T-helper 9 cell (primary cell): ENCODE measurements at places on chromosomes 4 and X.

GRCh38 chr4:108988464-108989195, 225.8 kb upstream of the ETNPPL start:
- no peak for DNase-seq

GRCh38 chrX:21996872-21997455, 35.2 kb upstream of the PHEX start:
- DNase-seq, result no peak

DNA sequence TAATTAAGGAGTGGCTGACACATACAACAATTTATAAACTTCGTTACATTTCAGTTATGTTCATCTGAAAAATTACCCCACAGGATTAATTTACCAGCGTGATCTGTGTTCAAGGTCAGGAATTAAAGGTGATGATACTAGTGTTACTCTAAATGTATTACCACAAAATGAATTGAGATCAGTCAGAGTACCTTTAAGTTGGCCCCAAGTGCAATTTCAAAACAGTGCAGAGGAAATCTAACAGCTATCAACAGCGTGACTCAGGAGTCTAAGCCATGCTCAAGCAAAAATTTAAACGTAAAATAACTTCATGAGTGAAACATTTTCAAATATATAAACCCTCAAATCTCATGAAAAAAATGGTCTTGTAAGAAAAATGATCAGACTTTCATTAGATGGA, 18.7 kb downstream of the ANTXR2 start:
- no peak for DNase-seq

- DNase-seq, result no peak
These were observed 666.0 kb downstream of the GRID2 start for GRCh38 chr4:92969650-92970379.

DNA sequence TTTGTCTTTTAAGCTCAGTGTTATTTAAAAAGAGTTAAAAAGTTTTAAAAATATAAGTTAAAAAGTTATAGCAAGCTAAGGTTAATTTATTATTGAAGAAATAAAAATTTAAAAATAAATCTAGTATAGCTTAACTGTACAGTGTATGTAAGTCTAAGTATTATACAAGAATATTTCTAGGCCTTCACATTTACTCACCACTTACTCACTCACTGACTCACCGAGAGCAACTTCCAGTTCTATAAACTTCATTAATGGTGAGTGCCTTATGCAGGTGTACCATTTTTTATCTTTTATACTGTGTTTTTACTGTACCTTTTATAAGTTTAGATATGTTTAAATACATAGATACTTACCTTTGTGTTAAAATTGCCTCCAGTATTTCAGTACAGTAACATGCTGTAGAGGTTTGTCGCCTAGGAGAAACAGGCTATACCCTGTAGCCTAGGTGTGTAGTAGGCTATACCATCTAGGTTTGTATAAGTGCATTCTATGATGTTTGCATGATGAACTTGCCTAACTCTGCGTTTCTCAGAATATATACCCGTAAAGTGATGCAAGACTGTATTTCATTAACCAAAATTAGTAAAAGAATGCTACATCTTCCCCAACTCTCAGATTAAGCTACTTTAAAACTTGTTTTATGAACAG, 202.9 kb downstream of the CFAP299 start:
- no peak for DNase-seq

DNA sequence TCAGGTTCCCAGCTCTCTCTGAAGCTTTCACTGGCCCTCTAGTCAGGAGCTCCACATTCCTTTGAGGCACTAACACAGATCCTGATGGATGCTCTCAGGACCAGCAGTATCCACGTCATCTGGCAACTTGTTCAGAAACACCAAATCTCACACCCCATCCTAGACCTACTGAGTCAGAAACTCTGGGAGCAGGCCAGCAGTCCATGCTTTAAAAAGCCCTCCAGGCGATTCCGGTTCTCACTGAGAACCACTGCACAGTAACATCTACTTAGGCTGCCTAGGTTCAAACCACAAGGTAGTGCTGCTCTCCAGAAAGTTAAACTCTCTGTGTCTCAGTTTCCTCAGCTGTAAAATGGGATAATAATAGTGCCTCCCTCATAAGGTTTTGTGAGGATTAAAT, 55.3 kb downstream of the CCDC158 start:
- no peak for DNase-seq

DNA sequence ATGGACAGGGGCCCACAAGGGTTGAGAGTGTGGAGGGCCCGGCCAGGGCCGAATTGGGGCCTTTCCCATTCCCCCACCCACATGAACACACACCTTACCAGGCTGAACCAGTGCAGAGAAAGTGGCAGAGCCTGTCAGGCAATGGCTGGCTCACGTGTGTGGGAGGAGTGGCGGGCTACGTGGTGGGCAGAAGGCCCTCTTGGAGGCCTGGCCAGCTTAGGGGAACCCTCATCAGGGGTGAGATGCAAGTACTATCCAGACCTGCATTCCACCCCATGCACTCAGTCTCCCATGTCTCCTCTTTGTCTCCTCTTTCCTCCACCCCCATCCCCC, 965 bp downstream of the TCEAL4 start:
- no peak for DNase-seq

GRCh38 chr4:76257824-76258223, 6.3 kb downstream of the FAM47E start:
- no peak for DNase-seq

GRCh38 chr4:7630568-7631287, 196.0 kb upstream of the PSAPL1 start:
- no peak for DNase-seq

- no peak for DNase-seq
These were observed 151.9 kb upstream of the ANK2 start for GRCh38 chr4:112897543-112897942.

GRCh38 chr4:159765382-159765781, 662.5 kb downstream of the RAPGEF2 start:
- no peak for DNase-seq

- no peak for DNase-seq
These were observed 847 bp upstream of the UGT2A2 start for GRCh38 chr4:69640289-69640688.

DNA sequence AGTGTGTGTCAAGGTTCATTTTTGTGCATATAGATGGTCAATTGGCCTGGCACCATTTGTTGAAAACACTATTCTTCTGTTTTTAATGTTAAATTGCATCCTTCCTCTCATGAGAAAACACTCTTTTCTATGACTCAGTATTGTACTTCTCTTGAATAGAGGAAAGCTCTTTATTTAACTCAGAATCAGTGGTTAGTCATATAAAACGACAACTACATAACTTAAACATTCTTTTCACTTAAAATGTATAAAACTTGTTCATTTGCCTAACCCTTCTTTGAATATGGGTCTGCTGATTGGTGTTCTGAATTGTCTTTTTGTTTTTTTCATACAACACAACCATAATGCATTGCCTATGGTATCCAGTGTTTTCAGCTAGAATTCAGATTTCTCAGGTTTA, 17.2 kb upstream of the MRPL1 start:
- no peak for DNase-seq

DNA sequence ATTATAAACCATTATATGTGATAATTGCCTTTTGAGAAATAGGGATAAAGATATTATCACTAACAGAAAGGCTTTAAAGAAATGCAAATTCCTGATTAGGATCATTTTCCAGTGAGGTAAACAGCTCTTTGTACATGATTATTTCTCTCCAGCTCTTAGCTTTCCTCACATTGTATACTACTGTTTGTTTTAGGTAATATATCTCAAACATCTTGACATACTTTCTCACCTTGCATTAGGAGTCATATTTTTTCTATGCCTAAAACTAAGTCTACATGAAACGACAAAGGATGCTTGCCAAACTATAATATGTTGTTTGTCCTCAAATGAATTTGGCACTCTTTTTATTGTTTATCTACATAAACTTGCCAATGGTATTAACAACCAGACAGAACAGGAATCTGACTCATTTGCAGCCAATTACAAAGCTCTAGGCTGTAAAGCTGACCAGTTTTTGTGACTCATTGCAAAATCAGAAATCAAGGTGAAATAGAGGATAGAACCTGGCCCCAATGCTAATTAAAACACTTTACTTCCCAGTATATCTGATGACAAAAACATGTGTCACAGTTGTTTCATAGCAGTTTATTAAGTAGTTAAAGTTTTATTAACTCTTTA, 107.0 kb downstream of the IQCM start:
- DNase-seq, result no peak

DNA sequence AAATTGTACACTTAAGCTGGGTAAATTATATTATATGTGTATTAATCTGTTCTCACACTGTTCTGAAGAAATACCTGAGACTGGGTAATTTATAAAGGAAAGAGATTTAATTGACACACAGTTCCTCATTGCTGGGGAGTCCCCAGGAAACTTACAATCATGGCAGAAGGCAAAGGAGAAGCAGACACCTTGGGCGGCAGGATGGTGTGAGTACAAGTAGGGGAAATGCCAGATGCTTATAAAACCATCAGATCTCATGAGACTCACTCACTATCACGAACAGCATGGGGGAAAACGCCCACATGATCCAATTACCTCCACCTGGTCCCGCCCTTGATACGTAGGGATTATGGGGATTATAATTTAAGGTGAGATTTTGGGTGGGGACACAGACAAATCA, 34.9 kb downstream of the PDE5A start:
- DNase-seq, result no peak

- DNase-seq, result no peak
These were observed 172.8 kb upstream of the APOOL start for GRCh38 chrX:84830836-84831235.

- DNase-seq, result no peak
These were observed 549.1 kb upstream of the BOD1L1 start for GRCh38 chr4:14176613-14177012.

- no peak for DNase-seq
These were observed 8.3 kb downstream of the RPS4X start for GRCh38 chrX:72268597-72269365.

GRCh38 chrX:108347800-108348199, 90.4 kb downstream of the COL4A6 start:
- no peak for DNase-seq

DNA sequence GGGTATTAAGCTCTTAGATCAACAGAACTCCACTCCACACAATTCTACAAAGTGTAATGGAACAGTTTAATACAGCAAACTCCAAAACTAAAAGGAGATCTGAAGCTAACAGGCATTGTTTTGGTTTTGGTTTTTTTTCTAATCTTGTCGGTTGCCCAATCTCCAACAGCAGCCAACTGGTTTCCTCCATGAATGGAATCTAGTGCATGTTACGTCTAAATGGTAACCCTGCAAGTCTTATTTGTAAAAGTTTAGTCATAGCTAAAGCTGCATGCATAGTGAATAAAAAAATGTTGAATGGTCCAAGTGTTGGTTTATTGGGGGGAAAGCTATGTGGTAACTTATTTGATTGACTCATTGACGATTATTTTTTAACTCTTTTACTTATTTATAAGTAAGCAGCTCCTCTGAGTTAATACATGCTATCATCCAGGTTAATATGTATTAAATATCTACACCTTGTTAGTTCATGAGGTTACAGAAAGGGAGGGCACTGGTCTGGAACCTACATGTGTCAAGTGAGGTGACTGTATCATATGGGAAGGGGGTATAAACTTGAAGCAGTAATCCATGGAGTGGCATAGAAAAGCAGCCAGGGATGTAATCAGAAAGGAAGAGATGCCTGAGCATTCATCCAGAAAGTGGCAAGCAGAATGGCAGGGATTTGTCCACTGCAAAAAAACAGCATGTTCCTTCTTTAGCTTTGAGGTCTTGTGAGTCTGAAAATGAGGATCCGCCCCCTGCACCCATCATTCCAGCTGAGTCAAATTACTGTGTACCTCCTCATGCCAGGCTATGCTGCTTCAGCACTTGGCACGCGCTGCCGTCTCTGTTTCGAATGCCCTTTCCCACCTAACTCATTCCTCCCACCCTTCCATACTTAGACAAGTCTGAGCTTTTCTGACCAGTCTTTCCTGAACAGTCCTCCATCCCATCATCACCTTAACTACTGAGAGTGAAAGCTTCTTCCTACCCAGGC, 81.7 kb downstream of the PDGFC start:
- DNase-seq, result no peak

DNA sequence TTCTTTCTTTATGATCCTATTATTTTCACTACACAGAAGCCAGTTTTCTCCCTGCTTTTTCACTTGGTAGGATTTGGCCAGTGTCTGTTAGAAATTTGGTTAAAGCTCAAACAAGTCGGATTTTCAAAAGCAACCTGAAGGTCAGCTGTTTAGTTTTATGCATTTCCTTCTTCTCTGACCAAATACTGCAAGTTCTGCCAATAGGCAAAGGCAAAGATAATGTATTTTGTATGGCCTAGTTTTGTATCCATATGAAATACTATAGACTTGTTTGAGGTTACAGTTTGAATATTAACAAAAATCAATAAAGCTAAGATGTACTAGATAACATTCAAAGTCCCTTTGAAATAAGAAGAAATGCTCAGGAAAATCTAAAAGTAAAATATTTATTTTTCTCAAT, 439.4 kb downstream of the TRIML1 start:
- DNase-seq, result no peak

DNA sequence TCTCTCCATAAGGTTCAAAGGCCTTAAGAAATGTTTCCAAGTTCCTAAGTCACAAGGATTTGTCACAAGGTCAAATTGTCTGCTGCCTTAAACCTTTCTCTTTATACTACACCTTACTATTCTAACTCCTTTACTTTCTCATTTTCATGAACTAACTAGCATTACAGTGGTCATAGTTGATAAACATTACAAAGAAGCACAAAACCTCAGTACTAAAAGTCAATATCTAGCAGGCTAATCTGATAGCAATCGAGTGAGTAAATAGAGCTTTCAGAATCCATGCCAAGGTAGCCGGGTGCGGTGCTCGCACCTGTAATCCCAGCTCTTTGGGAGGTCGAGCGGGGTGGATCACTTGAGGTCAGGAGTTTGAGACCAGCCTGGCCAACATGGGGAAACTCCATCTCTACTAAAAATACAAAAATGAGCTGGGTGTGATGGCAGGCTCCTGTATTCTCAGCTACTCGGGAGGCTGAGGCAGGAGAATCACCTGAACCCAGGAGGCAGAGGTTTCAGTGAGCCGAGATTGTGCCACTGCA, 510.0 kb downstream of the GBA3 start:
- DNase-seq, result no peak

DNA sequence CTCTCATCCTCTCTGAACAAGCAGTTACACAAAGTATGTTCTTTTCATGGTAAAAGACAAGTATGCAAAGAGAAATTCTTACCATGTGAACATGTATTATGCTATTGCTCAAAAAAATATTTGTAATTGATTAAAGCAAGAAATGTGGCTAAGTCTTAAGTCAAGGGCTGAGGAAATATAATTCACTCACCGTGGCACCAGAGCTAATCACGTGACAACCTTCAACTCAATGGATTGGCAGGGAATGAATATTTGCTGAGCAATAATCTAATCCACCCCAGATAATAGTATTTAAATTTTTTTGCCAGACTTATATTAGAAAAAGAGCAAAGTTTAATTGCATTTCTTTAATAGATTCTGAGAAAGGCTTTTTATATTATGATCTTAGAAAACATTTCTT, 310.2 kb downstream of the HS3ST1 start:
- DNase-seq, result no peak

- no peak for DNase-seq
These were observed 32.0 kb downstream of the CXCL8 start for GRCh38 chr4:73772363-73772762.

- DNase-seq, result no peak
These were observed 46.6 kb downstream of the ADAMTS3 start for GRCh38 chr4:72522440-72522839.
